ENCODE measurements at places on chromosomes 5 and 9.

DNA sequence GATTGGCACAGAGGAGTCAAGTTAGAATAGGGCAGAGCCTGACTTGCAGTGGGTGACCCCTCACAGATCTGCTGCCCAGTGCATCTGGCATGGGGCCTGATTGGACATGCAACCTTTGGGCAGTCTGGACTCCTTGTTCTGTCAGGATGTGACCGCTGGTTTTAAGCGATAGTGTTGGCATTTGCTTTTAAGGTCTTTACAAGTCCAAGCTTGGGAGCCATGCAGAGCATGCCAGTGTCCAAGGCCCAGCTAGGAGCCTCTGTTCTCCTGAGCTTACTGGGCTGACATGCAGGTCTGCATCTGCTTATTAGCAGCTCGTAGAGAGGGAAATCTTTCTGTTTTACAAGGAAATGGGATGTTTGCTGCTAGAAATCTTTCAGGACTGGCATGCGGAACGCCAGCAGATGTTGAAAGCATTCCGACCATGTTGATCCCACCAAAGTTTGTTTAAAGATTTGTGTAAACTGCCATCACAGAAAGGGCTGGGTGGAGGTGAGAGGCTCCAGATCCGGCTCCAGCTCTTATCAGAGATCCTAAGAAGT, 27.5 kb downstream of the GADD45G start:
- DNase-seq, result no peak

DNA sequence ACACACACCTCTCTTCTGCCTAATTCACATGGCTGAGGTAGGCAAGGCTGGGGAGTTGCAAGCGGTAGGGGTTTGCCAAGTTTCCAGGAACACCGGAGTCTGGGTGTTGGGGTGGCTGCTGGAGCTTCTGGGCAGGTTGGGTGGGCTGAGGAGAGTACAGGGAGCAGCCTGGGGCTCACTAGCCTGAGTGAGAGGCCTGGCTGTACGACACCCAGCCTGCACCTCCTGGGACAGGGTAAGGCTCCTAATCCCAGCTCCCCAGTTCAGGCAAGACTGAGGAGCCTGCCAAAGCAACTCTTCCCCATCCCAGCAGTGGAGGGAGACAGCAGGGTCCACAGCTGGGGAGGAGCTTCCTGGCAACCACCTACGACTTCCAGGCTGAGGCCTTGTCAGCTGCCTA, 8.0 kb downstream of the SPAAR start:
- DNase-seq, result no peak

- DNase-seq, result no peak
These were observed 2.9 kb upstream of the FNBP1 start for GRCh38 chr9:130045725-130046450.

GRCh38 chr5:133113331-133114061, 61.7 kb downstream of the HSPA4 start:
- peak; percentile 52 for DNase-seq

DNA sequence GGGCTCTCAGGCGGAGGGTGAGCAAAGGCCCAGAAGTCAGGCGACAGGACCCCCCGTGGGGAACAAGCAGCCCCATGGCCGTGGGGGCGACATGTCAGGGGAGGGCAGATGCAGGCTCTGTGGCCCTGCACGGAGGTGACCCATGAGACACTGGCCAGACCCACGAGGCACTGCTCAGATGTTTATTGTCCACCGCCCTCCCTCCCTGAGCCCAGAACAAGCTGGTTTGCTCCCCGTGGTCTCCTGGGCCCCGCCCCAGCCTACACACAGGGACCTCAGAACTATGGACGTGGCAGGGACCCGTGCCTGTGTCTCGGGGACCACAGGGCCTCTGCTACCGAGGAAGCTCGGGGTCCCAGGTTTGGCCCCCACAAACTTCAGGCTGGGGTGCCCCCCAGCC, 1.9 kb downstream of the FUT7 start:
- no peak for DNase-seq

DNA sequence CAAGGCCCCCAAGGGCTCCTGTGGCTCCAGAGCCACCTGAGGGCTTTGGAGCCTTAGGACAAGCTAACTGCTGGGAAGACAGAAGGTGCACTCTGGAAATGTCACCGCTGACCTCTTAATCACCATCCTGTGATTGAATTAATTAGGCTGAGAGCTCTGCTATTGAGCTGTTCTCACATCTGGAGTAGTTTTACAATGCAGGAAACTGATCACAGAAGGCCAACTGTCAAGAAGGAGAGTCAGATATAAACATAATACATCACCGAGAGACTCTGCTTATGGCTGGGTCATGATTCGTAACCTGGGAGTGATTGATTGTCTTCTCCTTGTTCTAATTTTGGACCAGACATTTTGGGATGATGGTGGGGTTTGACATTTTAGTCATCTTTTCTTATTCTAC, 226.1 kb downstream of the SLIT3 start:
- no peak for DNase-seq
